Upper lobe of left lung (tissue), 6 donors: ENCODE measurements at places on chromosomes 2 and 18. TPM values are rescaled to one million over a fixed set of nuclear protein-coding genes. Genes with fewer than 3 reads are reported as not detected.

DNA sequence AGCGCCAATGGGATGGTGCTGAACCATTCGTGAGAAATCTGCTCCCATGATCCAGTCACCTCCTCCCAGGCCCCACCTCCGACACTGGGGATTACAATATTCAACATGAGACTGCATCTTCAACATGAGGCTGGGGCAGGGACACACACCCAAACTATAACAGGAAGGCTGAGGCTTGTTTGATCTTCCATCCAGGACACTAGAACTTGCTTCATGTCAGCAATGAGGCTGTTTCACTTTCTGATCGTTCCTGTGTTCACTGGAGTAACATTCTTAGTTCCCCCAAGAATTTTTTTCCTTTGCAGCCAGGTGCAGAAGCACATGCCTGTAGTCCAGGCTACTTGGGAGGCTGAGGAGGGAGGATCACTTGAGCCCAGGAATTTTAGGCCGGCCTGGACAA, 30.8 kb upstream of the SOX11 start:
- no peaks in the 10 kb centered on the region for H3K4me1 ChIP-seq
- H3K27ac ChIP-seq: no peak overlapping the region
- no peak overlapping the region for H3K4me3 ChIP-seq
- no peaks in the 10 kb centered on the region for H3K36me3 ChIP-seq

DNA sequence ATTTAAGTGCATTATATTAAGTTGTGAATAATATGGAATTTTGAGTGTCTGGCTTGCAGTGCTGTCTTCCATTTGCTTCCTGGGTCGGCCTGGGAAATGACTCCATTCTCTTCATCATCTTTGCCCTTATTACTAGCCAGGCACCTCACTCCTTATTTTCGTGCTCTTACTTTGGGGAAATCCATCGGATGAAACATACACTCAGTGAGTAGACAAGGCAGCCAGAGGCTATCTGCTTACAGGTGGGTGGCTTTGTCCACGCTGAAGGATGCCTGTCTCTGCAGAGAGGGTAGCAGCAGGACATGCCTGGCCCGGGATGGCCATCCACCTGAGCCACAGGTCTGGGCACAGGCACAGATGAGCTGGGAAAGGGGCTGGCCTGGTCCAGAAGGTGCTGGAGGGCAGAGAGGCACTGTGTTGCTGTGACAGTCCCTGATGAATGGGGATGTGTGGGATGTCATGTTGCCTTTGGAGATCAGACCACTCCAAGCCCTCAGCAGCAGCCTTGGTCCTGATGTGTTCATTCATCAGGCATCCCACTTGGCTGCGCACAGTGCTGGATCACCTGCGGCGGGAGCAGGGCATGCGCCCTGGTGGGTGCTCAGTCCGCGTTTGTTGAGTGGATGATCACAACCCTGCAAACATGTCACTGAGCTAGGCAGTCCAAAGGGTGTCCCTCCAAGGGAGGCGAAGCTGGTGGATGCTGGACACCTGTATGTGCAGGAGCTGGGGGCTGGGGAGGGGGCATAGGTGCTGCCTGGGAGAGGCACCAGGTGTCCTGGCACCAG, 236.0 kb downstream of the LDLRAD4 start:
- no peak overlapping the region for H3K4me3 ChIP-seq
- no peak overlapping the region for H3K27ac ChIP-seq
- no peak for DNase-seq
- peaks cover 17% of the 10 kb centered on the region for H3K4me1 ChIP-seq

GRCh38 chr2:117481608-117482007, 332.9 kb upstream of the DDX18 start:
- no peak overlapping the region for H3K27ac ChIP-seq
- no peaks in the 10 kb centered on the region for H3K27me3 ChIP-seq
- no peaks in the 10 kb centered on the region for H3K36me3 ChIP-seq
- no peaks in the 10 kb centered on the region for H3K4me1 ChIP-seq
- no peak overlapping the region for H3K4me3 ChIP-seq
- DNase-seq: no peak

DNA sequence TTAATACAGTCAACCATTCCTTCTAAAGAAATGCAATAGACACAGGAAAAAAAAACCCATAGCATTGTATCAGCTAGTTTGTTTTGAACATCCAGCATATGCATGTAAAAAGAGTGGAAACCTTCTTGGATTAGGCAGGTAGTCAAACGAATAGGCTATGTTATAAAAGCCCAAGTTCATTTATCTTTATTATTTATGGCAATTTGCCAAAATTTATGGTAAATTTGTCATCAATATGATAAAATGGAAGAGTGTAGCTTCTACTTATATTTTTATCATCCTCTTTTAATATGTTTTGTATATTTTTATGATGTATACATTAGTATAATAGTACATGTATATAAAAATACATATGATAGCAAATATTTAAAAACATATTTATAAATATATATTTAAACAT, 23.9 kb downstream of the DSC1 start:
- H3K27ac ChIP-seq: no peak overlapping the region
- no peaks in the 10 kb centered on the region for H3K4me1 ChIP-seq
- H3K4me3 ChIP-seq: no peak overlapping the region
- no peaks in the 10 kb centered on the region for H3K27me3 ChIP-seq
- no peak for DNase-seq
- no peaks in the 10 kb centered on the region for H3K36me3 ChIP-seq

- no peaks in the 10 kb centered on the region for H3K36me3 ChIP-seq
- no peak overlapping the region for H3K4me3 ChIP-seq
- H3K4me1 ChIP-seq: peaks cover 13% of the 10 kb centered on the region
- DNase-seq: no peak
Observed at GRCh38 chr18:46418663-46419260, 238.3 kb downstream of the LOXHD1 start.

The ANKRD39 gene
- total RNA-seq: 7.1 TPM

DNA sequence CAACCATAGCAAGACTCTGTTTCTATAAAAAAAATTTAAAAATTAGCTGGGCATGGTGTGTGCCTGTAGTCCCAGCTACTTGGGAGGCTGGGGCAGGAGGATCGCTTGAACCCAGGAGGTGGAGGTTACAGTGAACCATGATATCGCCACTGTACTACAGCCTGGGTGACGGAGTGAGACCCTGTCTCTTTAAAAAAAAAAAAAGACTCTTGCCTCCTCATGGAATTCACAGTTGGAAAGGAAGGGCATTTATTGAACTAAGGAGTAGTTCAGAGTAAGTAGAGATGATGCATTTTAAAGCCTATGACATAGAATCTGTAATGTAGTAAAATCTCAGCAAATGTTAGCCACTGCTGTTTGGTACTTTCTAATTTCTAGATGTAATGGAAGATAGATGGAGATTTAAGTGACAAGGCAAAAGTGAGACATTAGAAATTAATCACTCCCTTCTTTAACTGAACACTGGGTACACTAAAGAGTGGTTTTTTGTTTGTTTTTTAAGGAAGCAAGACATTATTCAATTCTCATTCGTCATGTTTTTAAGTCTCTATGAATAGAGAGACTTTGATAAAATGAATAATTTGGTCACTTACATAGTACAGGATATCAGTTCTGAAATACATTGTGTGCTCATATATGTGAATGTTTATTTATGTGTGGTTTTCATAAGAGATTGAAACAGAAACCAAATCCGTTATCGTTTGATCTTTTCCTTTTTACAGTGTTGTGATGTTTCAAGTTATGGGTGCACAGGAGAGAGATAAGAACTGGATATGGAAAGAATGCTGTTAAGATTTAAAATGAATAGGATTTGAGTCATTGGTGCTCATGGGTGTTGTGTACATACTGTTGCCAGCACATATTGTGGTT, 186.1 kb upstream of the STON1 start:
- DNase-seq: no peak
- peaks cover 19% of the 10 kb centered on the region for H3K4me1 ChIP-seq
- H3K27me3 ChIP-seq: no peaks in the 10 kb centered on the region
- H3K27ac ChIP-seq: peak overlapping the region; percentile 64
- no peaks in the 10 kb centered on the region for H3K36me3 ChIP-seq
- H3K4me3 ChIP-seq: no peak overlapping the region

DNA sequence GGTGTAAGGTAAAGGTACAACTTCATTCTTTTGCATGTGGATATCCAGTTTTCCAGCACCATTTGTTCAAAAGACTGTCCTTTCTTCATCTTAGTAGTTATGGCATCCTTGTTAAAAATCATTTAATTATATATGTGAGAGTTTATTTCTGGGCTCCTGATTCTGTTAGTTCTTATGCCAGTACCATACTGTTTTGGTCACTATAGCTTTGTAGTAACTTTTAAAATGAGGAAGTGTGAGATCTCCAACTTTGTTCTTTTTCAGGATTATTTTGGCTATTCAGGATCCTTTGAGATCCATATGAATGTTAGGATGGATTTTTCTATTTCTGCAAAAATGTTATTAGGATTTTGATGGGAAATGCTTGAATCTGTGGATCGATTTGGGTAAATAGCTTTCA, 16.8 kb downstream of the ACTR3 start:
- H3K4me3 ChIP-seq: no peak overlapping the region
- peaks cover 50% of the 10 kb centered on the region for H3K4me1 ChIP-seq
- H3K27me3 ChIP-seq: no peaks in the 10 kb centered on the region
- no peak for DNase-seq
- no peak overlapping the region for H3K27ac ChIP-seq

GRCh38 chr2:121505005-121505404, 25.7 kb upstream of the RNU4ATAC start:
- peaks cover 5% of the 10 kb centered on the region for H3K36me3 ChIP-seq
- H3K4me3 ChIP-seq: no peak overlapping the region
- H3K27me3 ChIP-seq: no peaks in the 10 kb centered on the region
- H3K27ac ChIP-seq: no peak overlapping the region

DNA sequence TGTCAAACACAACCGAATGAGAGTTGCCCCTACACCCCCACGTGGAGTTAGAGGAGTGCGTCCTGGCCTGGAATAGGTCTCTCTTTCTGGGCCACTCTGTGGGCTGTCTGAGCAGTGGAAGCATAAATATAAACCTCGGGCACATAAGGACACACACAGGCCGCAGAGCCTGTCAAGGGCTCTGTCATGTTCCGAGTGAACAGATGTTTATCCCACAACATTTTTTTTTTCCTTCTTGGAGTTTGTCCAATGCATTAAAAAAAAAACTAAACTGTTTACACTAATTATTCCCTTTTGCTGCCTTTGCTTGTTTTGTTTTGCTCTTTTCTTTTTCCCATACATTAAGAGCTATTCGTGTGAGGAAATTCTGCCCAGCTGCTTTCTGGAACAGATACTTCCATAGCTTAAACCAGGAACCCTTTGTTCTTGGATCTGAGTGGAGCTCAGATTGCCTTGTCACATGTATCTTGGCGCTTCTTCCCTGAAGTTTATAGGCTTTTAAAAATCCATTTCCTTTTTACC, 228.3 kb upstream of the FOSL2 start:
- no peak overlapping the region for H3K4me3 ChIP-seq
- DNase-seq: no peak
- H3K27me3 ChIP-seq: no peaks in the 10 kb centered on the region
- H3K27ac ChIP-seq: peak overlapping the region; percentile 43
- no peaks in the 10 kb centered on the region for H3K36me3 ChIP-seq

DNA sequence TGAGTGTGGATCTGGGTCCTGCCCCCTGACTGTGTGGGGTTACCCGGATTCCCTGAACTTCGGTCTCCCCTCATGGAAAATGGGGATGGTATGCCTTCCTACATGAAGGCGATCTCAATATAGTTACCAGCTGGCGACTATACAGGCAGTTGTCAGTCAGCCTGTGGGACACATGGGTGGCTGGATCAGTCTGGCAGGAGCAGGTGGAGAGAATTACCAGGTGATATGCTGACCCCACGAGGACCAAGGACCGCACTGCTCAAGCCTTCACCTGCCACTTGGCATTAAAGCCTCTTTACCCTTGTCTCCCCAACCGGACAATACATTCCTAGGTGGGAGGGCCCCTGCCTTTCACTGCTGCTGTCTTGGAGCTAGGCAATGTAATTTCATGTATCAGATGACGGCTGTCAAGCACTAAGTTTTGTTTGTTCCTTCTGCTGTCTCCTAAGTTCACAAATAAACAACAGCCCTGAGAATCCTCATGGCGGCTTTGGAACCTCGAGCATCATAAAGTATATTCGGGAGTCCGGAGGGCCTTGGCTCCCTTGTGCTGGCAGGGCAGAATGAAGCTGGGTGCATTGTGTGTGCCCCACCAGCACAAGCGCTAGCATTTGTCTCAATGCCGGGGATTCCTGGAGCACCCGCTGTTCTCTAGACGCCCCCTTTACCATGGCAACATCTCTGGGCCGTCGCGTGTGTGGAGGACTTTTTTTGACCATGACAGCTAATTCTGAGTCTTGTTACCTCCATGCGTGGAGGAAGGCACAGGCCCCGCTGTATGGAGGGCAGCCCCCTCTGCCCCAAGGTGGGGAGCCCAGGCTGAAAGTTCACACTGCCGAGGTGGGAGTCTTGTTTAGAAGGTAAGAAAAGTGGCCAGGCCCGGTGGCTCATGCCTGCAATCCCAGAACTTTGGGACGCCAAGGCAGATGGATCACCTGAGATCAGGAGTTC, 48.6 kb downstream of the PDCL3 start:
- no peaks in the 10 kb centered on the region for H3K27me3 ChIP-seq
- DNase-seq: no peak
- no peak overlapping the region for H3K4me3 ChIP-seq
- H3K4me1 ChIP-seq: no peaks in the 10 kb centered on the region
- no peaks in the 10 kb centered on the region for H3K36me3 ChIP-seq

The ARID5A gene
- total RNA-seq: 33.9 TPM

DNA sequence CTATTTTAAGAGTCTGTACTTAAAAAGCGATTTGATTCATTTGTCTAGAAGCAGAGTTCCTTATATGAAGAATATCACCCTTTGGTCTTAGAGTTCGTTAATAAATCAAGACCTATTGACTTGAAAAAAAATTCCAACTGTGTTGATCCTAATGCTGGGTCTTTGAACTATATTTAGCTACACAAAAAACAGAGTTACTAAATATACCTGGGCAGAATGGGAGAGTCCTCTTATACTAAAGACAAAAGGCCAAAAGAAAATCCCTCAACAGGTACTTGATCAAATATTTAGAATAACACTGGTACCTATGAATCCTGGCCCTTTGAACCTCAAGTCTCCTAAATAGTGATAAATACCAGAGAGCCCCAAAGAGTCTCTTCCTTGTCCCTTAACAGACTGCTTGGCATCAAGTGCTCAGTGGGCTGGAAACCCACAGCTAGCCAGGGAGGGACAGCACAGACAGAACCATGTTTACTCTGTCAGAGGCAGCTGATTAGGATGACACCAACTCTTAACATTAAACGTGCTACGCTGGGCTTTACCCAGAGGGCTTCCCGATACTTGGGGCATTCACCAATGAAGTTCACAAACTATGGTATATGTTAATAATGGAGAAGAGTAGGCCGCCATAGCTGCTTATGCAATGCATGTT, 95.1 kb downstream of the FIGN start:
- no peak overlapping the region for H3K4me3 ChIP-seq
- no peaks in the 10 kb centered on the region for H3K27me3 ChIP-seq
- no peak for DNase-seq
- H3K27ac ChIP-seq: no peak overlapping the region
- no peaks in the 10 kb centered on the region for H3K4me1 ChIP-seq

DNA sequence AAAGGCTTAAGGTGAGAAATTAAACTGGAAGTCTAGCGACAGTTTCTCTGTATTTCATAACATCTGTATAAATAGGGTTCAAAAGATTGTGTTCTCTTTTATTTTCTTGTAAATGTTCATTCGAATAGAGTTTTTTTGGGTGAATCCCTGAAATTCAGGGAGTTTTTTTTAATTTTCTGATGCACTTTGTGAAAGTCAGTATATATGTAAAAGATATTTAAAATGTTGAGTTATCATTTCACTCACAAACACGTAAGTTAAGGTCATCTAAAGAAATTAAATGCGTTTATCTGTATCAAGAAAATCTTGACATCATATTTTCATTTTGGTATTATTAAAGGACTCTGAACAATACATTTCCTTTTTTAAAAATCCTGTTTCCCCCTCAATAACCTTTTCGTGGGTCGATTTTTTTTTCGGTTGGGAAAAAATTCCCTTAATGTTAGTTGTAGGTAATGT, 3.4 kb downstream of the SP9 start:
- H3K27me3 ChIP-seq: peaks cover 6% of the 10 kb centered on the region
- no peak overlapping the region for H3K4me3 ChIP-seq
- DNase-seq: no peak
- no peaks in the 10 kb centered on the region for H3K36me3 ChIP-seq
- no peak overlapping the region for H3K27ac ChIP-seq
- peaks cover 79% of the 10 kb centered on the region for H3K4me1 ChIP-seq
